Karpas-422 (cell line): ENCODE measurements at places on chromosomes 2 and 18. TPM values are rescaled to one million over a fixed set of nuclear protein-coding genes. Genes with fewer than 3 reads are reported as not detected.

DNA sequence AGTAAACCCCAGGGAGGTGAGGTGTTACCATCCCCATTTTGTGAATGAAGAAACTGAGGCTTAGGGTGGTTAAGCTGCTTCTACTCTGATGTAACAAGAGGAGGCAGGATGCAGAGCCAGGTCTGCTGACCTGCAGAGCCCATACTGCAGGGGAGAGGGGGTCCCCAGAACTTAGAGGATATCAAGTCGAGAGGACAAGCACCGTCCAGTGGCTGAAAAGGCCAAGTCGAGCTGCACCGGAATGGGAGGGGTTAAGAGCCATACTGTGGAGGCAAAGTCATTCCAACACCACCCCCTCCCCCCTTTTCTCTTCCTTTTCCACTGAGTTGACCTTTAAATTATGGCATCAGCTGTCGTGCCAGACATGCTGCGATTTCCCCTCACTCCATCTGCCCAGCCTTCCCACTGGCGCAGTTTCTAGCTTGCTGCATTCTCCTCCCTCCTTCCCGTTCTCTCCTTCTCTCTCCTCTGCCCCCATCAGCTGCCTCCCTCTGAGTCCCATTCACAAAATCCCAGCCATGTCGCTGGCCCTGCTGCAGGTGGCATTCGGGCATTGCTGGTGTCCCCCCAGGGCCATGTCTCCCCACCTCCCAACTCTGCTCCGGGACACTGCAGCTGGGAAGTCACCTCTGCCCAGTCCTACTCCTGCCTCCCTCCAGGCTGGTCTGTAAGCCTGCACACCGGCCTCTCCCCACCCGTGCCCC, 346.9 kb downstream of the DYSF start:
- no peaks in the 10 kb centered on the region for H3K36me3 ChIP-seq
- H3K27me3 ChIP-seq: no peaks in the 10 kb centered on the region
- H3K4me3 ChIP-seq: no peak overlapping the region
- no peaks in the 10 kb centered on the region for H3K4me1 ChIP-seq
- H3K27ac ChIP-seq: no peak overlapping the region

DNA sequence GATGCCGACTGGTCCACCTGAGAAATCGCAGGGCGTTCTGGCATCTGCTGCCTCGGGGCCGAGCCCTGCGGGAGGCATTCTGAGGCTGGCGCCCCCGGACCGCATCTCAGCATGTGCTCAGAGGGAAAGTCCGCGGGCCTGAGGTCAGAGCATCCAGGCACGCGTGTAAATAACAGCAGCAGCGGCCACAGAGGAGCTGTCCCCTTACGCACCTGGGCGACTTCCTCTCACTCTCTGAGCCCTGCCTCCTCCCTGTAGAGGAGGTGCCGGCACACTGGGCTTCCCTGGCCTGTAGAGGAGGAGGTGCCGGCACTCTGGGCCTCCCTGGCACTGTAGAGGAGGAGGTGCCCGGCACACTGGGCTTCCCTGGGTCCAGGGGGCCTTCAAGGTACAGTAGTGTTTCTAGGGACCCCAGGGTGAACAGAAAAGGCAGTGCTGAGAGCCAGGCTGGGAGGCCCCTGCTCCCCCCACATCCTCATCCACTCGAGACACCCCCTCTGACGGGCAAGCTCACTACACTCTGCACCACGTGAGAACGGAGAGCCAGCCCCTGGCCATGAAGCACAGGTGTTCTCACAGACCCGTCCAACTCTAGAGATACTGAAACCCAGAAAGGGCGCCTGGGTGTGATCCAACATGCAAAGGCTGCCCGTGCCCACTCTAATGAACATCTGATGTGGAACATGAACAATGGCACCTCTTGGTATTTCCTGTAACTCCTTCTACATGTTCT, 263.5 kb downstream of the HDAC4 start:
- no peaks in the 10 kb centered on the region for H3K4me1 ChIP-seq
- H3K4me3 ChIP-seq: no peak overlapping the region
- H3K27me3 ChIP-seq: no peaks in the 10 kb centered on the region

MYO3B gene
- total RNA-seq: 4.4 and 5.0 TPM in 2 replicates

LRATD1 gene
- not detected in 2 replicates for total RNA-seq

- H3K4me3 ChIP-seq: no peak overlapping the region
- no peak overlapping the region for H3K27ac ChIP-seq
- no peaks in the 10 kb centered on the region for H3K27me3 ChIP-seq
- DNase-seq: peak; percentile 91
- H3K36me3 ChIP-seq: no peaks in the 10 kb centered on the region
- no peaks in the 10 kb centered on the region for H3K4me1 ChIP-seq
These were observed 103.4 kb downstream of the SEPTIN10 start for GRCh38 chr2:109510136-109511028.

CREG2 gene
- not detected in 2 replicates for total RNA-seq

GPBAR1 gene
- total RNA-seq: 0.29 and 0.82 TPM in 2 replicates

DNA sequence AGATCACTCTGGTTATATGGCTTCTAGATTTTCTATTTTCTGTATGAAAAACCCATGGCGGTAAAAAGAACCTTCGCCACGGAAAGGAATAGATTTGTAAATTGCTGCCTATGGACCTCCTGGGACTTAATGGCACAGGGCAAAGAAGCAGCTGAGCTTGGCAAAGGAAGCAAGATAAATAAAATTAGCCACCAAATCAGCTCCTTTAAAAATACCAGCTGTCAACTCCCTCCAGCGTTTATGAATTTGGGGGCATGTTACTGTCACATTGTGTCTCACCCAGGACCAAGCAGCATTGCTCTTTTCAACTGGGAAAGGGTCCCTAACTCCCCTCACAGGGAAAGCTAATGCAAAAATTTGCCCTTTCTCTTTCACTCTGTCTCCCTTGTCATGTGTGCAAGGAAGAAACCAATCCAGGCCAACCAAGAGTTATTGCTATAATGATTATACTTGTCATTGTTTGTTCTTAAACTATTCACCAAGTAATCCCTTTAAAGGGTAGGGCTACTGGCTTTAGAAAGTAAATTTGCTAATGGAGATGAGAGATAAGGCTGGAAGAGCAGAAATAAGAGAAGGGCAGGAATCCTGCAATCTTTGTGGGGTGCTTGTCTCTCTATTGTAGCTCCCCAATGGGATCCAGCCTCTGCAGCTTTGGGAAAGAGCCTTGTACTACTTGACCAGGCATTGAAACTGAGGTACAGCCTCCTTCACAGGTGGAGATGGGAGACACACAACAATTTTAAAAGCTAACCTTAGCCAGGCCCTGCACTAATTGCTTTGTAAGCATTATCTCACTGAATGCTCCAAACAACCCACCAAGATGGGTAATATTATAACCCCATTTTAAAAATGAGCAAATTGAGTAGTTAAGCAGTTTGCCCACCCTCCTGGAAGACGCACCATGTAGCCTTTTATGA, 119.1 kb upstream of the KLF7 start:
- no peaks in the 10 kb centered on the region for H3K27me3 ChIP-seq
- H3K4me3 ChIP-seq: no peak overlapping the region
- H3K36me3 ChIP-seq: no peaks in the 10 kb centered on the region

DNA sequence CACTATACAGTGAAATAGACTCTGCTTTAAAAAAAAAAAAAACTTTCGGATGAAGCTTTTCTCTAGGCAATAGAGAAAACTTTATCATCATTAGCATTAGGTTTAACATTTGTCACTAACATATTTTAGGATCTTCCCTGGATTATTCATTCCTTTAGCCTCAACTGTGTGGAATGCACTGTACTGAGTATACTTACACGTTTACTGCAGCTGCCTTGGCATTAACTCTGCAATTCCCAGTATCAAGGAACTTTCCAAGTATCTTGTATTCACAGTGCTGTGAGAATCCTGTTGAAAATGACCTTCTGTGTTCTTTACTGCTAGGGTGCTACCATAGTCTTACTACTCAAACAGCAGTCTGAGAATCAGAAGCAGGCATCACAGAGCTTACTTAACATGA, 328.2 kb upstream of the COL3A1 start:
- no peaks in the 10 kb centered on the region for H3K36me3 ChIP-seq
- no peak overlapping the region for H3K27ac ChIP-seq
- DNase-seq: no peak
